Dermis blood vessel endothelial cell (primary cell): ENCODE measurements at places on chromosomes 11 and 22. TPM values are rescaled to one million over a fixed set of nuclear protein-coding genes. Genes with fewer than 3 reads are reported as not detected.
A peak's percentile ranks its signal among the peaks of the same experiment; 100 is the strongest.

GRCh38 chr11:22006901-22007300, 186.0 kb upstream of the ANO5 start:
- DNase-seq = no peak

Gene KRTAP5-9
- not detected in 2 replicates for total RNA-seq

DNA sequence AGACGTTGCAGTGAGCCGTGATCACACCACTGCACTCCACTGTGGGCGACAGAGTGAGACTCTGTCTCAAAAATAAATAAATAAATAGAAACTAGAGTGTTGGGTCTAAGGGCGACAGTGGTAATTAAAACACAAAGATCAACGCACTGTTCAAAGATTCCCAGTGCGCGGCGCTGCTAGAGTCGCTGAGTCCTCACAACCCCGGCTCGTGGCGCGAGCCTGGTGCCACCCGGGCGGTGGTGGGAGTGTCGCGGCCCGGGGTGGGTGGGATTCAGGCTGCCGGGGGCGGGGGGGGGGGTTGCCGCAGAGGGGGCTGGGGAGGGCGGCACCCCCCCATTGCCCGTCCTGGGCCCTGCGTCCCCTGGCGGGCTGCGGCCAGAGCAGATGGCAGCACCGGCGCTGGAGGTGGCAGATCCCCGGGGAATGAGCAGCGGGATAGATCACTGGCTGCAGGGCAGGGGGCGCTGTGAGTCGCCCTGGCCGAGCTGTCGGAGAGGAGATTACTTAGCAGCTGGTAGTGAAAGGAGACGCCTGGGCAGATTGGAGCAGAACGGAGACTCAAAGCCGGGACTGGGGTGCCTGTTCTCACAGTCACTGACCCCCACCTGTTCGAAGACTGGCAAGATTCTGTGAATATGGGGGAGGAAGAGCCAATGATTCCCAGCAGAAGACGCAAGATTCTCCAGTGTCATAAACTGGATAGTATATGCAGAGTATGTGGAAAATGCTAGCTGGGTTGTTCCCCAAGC, 30.2 kb upstream of the APOBEC3A start:
- DNase-seq = peak; percentile 64

Gene OR5P2
- not detected in 2 replicates for total RNA-seq
